Natural killer cell treated with Interleukin-12 subunit alpha and Interleukin-12 subunit beta and Interleukin-15 and Interleukin-18, amount 100 ng/mL, for 72 hours (primary cell): ENCODE measurements at places on chromosomes 3 and 15. TPM values are rescaled to one million over a fixed set of nuclear protein-coding genes. Genes with fewer than 3 reads are reported as not detected.

- peaks cover 28% of the 10 kb centered on the region for H3K4me1 ChIP-seq
- no peak for DNase-seq
- H3K27me3 ChIP-seq = no peaks in the 10 kb centered on the region
- no peaks in the 10 kb centered on the region for H3K36me3 ChIP-seq
- H3K27ac ChIP-seq = peak overlapping the region; percentile 52
Measured at GRCh38 chr3:188241883-188242282, 87.9 kb downstream of the LPP start.

GRCh38 chr15:35168464-35168863 is 83.4 kb upstream of the NANOGP8 start:
- H3K4me1 ChIP-seq = no peaks in the 10 kb centered on the region
- no peak overlapping the region for H3K4me3 ChIP-seq
- no peak overlapping the region for H3K27ac ChIP-seq

DNA sequence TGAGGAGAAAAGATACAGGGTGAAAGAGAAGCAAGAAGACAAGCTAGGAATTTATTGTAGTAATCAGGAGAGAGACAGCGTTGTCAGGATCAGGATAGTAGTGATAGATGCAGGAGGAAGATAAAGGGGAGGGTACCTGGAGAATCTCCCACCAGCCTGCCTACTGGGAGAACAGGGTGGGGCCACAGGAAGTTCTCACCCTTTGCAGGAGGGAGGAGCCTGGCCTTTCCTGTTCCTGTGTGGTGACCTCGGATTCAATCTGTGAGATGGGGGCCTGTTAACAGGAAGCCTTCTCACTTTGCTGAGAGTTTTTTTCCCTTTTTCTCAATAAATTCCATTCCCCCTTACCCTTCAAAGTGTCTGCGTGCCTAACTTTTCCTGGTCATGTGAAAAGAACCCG is 37.6 kb downstream of the GMPS start:
- peaks cover 23% of the 10 kb centered on the region for H3K4me1 ChIP-seq
- H3K36me3 ChIP-seq = peaks cover 23% of the 10 kb centered on the region
- no peaks in the 10 kb centered on the region for H3K27me3 ChIP-seq

DNA sequence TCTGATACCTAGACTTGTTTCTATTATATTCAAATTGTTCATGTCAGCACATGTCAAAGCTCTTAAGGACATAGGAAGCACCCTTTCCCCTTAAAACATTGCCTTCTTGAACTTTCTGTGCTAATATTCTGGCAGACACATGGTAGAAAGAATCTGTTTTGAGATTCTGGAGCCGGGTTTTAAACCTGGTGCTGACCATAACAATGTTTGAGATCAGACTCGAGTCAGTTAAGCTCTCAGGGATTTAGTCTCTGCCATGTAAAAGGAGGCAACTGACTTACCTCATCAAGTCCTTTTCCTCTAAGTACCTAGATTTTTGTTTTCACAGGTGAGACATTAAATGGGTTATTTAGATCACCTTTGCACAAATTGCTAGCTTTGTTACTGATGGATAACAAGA is 38.9 kb downstream of the RBMS3 start:
- no peak for DNase-seq
- no peak overlapping the region for H3K27ac ChIP-seq
- H3K36me3 ChIP-seq = no peaks in the 10 kb centered on the region
- H3K4me3 ChIP-seq = no peak overlapping the region
- no peaks in the 10 kb centered on the region for H3K27me3 ChIP-seq

ACTC1 gene
- total RNA-seq = not detected

EOGT gene
- total RNA-seq = 31.8 TPM
